Cardiac muscle cell (in vitro differentiated cells and primary cell): ENCODE measurements at places on chromosomes 2 and 18.

DNA sequence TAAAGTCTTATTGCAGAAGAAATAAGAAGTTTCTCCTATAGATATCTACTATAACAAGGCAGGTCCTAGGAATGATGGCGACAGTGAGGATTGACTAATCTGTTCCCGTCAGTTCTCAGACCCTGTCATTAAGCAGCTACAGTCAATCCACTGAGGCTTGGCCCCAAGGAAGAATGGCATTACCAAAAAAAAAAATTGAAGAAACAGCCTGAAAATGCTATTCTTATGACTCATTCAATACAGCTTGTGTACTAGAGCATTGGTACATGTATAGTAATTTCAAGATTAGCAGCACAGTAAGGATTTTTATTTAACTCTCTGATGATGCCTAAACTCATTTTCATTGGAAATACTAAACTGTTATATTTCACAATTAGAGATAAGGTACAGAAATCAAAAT lies 1096.1 kb upstream of the NXPH2 start:
- peak; percentile 0 for DNase-seq

DNA sequence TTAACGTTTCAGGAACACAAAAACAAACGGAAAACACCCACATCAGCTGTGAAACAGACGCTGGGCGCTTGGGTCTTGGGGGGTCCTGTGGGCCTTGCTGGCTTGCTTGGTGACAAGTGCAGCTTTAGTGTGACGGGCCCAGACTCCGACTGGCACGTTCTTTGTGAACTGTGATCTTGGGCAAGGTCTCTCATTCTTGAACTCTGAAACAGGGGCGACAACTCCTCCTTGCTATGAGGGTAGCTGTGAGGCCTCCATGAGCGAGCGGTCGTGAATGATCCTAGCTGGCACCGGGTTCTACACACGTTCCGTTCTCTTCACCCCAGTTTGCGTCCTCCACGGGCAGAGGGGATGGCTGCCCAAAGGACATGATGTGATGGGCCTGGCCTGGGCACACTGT lies 8.7 kb upstream of the COLEC11 start:
- no peak for DNase-seq

DNA sequence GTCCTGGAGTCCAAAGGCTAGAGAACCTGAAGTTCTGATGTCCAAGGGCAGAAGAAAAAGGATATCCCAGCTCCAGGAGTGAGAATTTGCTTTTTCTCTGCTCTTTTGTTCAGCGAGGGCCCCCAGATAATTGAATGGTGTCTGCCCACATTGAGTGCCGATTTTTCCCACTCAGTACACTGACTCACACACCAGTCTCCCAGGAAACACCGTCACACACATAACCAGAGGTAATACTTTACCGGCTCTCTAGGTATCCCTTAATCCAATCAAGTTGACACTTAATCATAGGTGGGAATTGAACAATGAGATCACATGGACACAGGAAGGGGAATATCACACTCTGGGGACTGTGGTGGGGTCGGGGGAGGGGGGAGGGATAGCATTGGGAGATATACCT lies 161.5 kb downstream of the WDR7 start:
- DNase-seq = no peak

- no peak for DNase-seq
These were observed 74.9 kb upstream of the UBE2E3 start for GRCh38 chr2:180905461-180905860.

GRCh38 chr18:24465486-24465885 lies 5.0 kb downstream of the HRH4 start:
- no peak for DNase-seq
